ENCODE measurements at places on chromosomes 6 and 20.
A peak's percentile ranks its signal among the peaks of the same experiment; 100 is the strongest.

DNA sequence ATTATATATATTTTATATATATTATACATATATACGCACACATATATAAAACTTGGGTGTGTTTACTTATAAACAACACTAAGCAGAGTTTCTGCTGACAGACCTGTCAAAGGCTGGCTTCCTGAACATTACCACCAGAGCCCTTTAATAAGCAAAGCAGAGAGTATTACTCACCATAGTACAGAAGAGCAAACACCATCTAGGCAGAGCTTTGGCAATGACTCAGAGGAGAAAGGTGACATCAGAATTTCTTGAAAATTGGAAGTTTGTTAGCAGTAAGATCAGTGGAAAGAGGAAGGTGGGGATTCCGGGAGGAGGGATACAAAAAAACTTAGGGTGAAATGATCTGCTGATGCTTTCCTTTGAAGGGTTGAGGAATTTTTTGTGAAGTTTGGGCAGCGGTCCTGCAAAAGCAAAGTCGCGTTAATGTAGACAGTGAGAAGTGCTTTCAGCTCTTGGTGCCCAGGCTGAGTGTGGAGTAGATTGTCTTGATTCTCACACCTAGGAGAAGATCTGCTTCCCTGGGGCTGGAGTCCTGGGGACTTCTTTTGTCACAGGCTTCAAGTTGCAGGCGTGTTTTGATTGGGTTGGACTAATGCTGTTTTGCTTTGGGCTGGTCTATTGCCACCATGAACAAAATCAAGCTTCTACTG is 109.6 kb upstream of the BACH2 start:
- DNase-seq, result no peak

DNA sequence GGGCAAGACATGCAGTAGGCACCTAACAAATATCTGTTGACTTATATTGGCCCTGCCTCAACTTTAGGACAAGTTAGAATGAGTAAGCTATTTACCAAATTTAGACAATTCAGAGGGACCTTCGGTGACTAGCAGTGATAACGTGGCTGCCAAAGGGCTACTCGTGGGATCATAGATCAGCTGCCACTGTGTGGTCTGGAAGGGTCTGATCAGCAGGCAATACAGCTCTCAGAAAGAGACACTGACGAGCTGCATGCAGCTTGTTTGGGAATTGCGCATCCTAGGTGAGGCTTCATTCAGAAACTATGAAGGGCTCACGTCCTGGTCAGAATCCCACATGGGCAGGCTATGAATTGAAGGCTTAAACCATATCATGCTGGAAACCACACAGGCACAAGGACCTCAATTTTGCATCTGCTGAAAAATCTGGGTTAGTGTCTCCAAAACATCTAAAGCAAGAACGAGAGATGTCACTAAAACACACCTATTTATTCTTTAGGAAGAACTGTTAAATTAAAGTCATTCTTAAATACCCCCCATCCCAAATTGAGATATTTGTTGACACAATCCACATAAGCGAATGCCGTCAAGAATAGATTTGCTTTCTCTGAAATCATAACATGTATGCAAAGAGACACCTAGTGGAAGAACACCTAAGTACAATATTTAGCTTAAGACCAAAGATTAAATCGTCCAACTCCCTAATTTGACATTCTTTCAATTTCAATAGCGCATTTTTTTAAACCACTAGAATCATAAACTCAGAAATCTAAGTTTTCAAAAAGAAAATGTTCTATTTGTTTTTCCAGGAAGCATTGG is 79.6 kb downstream of the IPCEF1 start:
- no peak for DNase-seq

DNA sequence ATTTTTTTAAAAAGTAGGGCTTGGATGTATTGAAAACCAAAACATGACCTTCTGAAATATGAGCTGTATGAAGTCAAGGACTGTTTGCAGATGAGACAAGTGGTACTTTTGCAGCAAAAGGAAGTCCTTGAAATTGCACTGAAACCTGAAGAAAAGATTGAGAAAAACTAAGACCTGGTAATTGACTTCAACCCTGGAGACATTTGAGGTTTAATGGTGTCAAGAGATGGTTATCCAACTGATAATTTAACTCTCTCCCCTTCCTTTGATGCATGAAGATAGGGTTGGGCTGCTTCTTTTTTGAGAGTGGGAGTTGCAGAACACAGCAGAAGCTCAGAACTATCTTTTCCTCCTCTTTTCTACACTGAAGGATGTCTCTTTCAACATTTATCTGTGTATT is 180.9 kb upstream of the DTNBP1 start:
- DNase-seq, result no peak

DNA sequence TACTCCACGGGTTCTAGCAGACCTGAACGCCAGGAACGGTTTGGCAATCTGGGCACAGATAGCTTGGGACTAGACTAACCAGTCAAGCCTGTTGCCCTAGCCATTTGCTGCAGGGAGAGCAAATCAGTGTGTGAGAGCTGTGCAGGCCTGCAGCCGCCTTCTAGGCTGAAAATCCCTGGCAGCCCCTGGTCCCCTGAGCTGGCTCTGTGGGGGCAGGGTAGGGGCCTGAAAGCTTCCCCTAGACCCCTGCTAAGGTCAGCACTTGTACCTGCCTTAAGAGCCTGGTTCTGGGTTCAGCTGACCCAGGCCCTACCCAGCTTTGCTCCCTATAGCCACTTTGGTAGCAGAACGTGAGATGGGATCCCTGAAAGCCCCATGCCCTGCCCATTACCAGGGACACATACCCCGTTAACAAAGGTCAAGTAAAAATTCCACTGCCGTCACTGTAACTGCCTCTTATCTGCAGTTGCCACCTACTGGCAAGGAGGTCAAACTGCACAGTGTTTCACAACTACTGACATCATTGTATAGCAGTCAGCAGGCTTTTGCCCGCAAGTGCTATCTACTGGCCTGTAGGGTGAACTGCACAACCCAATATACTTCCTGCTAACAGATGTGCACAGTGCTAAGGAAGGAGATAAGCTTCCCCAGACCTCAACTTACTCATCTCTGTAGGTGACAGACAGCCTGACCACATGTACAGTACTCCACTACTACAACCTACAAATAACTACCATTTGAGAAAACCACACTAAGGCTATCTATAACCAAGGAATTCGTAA is 95.1 kb upstream of the OLIG3 start:
- DNase-seq, result peak; percentile 59

DNA sequence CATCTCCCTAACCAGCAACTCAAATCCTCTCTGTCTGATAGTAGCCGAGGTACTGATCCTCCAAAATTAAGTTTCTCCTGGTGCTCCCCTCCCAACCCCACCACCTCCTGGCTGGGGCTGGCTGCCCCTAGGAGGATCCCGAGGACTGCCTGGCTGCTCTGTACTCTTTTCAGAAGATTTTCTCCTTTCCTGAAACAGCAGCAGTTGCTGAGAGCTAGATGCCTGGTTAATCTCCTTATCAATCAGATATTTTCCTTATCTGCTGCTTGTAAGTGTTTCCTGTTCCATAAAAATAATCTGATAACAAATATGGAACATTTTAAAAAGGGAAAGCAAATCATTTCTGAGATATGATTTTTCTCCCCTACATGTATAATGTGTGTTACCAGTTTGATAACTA is 52.8 kb downstream of the ZMYND8 start:
- DNase-seq, result no peak

- peak; percentile 43 for DNase-seq
Observed at GRCh38 chr6:150599199-150600009, at the start of gene PLEKHG1. Gene PLEKHG1 (plus strand): TSS chr6:150599885. CDS start chr6:150733682, 133,797 bp downstream.

DNA sequence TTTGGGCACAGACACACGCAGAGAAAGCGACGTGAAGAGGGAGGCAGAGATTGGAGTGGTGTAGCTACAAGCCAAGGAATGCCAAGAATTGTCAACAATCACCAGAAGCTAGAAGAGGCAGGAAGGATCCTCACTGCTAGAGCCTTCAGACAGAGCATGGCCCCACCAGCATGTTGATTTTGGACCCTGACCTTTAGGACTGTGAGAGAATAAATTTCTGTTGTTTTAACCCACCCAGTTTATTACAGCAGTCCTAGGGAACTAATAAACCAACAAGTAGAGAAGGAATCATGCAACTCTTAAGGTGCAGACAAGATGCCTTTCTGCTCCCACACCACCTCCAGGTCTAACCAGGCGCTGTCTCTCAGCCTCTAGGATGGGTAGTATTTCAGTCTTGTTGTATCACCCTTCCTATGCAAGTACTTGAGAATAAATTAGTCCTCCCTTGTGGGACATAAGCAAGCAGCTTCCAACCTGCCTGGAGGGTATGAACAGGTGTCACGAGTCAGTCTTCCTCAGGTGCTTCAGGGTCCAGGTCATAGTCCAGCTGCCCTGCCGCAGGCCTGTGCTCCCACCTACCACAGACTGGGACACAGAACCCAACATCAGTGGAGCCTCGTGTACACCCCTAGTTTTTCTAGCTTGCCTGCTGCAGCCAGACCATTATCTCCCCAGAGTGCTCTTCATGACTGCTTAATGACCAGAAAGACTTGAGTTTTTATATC is 46.4 kb upstream of the CCN2 start:
- no peak for DNase-seq

- DNase-seq, result no peak
Observed at GRCh38 chr6:100512203-100512862, 47.6 kb upstream of the SIM1 start.

DNA sequence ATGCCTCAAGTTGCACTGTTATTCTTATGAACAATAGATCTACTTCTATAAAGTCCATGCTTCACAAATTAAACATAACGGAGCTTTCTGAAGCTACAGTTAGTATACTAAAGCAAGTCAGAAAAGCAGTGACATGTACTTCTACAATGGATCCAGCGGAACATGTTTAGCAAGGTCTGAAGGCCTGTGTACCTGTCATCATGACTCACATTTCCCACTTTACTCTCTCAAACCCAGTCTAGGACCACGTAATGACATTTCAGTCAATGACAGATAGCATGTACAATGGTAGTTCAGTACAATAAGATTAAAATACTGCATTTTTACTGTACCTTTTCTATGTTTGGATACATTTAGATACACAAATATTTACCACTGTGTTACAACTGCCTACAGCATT is 132.1 kb downstream of the MMS22L start:
- no peak for DNase-seq

All from WERI-Rb-1 (cell line).